Naive thymus-derived CD4-positive, alpha-beta T cell (primary cell): ENCODE measurements at places on chromosomes 2 and 18. TPM values are rescaled to one million over a fixed set of nuclear protein-coding genes. Genes with fewer than 3 reads are reported as not detected.

GRCh38 chr2:207885010-207885409, 115.3 kb upstream of the FZD5 start:
- H3K27ac ChIP-seq = no peak overlapping the region
- H3K36me3 ChIP-seq = no peaks in the 10 kb centered on the region
- no peaks in the 10 kb centered on the region for H3K27me3 ChIP-seq

DNA sequence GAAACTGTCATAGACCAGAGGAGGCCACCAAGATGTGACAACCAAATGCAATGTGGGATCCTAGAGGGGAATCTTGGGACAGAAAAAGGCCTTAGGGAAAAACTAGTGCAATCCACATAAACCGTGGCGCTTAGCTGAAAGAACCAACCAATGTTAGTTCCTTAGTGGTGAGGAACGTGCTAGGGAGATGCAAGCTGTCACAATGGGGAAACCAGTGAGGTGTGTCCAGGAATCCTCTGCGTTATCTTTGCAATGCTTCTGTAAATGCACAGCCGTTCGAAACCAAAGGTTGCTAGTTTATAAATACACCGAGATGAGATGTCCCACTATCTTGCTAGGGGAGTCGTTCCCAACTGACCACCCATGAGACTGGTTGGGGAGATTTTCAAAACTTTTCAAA, 157.0 kb upstream of the ID2 start:
- no peak for DNase-seq
- H3K36me3 ChIP-seq = no peaks in the 10 kb centered on the region
- H3K27ac ChIP-seq = no peak overlapping the region
- H3K4me1 ChIP-seq = peaks cover 8% of the 10 kb centered on the region
- no peaks in the 10 kb centered on the region for H3K27me3 ChIP-seq
- H3K4me3 ChIP-seq = no peak overlapping the region

DNA sequence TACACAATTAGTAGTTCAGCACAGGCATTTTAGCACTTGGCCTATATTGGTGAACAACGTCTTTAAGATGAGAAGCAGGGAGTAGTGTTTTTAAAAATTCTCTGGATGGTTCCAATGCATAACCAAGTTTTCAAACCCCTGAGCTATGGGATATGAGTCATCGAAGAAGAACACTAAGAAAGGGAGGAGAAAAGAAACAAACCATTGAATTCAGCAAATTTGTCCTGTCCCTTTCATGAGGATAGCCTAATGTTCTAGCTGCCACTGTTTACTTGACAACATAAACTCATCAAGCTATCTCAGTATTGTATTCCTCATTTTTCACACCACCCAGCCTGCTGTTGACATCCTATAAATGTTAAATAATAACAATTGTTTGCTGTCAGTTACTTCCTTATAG, 158.0 kb downstream of the BARD1 start:
- H3K27ac ChIP-seq = no peak overlapping the region
- no peak for DNase-seq
- no peaks in the 10 kb centered on the region for H3K4me1 ChIP-seq

DNA sequence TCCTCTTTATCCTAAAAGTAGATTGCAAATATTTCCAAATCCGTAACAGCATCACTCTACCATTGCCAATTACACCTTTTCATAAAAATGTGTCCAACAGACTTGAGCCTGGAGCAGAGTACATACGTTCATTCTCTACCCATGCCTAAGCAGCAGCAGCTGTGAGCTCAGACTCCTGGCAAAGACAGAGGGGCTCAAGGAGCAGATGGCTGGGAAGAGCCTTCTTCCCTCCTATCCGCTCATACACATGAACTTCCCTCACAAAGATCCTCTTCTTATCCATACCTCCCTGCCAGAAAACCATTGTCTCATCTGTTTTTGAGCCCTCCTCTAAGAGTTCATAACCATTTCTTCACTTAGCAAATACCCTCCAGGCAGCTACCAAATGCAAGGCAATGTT, 164.3 kb upstream of the ARL4C start:
- H3K36me3 ChIP-seq = no peaks in the 10 kb centered on the region
- no peak overlapping the region for H3K4me3 ChIP-seq
- no peaks in the 10 kb centered on the region for H3K4me1 ChIP-seq
- no peaks in the 10 kb centered on the region for H3K27me3 ChIP-seq
- no peak for DNase-seq

Gene REG1B
- not detected in 2 replicates for total RNA-seq

GRCh38 chr2:204948822-204949221, 403.5 kb downstream of the PARD3B start:
- peaks cover 47% of the 10 kb centered on the region for H3K4me1 ChIP-seq
- no peak overlapping the region for H3K4me3 ChIP-seq
- no peaks in the 10 kb centered on the region for H3K36me3 ChIP-seq
- H3K27ac ChIP-seq = peak overlapping the region; percentile 9
- DNase-seq = peak; percentile 13

Gene MAL
- total RNA-seq = 176 TPM

Gene TPO
- total RNA-seq = not detected

- no peak for DNase-seq
- no peaks in the 10 kb centered on the region for H3K27me3 ChIP-seq
- H3K36me3 ChIP-seq = no peaks in the 10 kb centered on the region
These were observed 43.7 kb downstream of the FRZB start for GRCh38 chr2:182822733-182823132.

- H3K4me1 ChIP-seq = no peaks in the 10 kb centered on the region
- DNase-seq = peak; percentile 2
- no peaks in the 10 kb centered on the region for H3K27me3 ChIP-seq
- H3K27ac ChIP-seq = no peak overlapping the region
- H3K4me3 ChIP-seq = peak overlapping the region; percentile 27
These were observed 71.1 kb downstream of the ARHGEF33 start for GRCh38 chr2:38960609-38961320.

Gene GKN2
- not detected for total RNA-seq

- peaks cover 4% of the 10 kb centered on the region for H3K36me3 ChIP-seq
- H3K27ac ChIP-seq = no peak overlapping the region
- H3K27me3 ChIP-seq = no peaks in the 10 kb centered on the region
- peaks cover 8% of the 10 kb centered on the region for H3K4me1 ChIP-seq
These were observed 58.3 kb upstream of the NFE2L2 start for GRCh38 chr2:177322801-177323261.

Gene BUB1
- total RNA-seq = 3.0 TPM

Gene APOB
- total RNA-seq = not detected

DNA sequence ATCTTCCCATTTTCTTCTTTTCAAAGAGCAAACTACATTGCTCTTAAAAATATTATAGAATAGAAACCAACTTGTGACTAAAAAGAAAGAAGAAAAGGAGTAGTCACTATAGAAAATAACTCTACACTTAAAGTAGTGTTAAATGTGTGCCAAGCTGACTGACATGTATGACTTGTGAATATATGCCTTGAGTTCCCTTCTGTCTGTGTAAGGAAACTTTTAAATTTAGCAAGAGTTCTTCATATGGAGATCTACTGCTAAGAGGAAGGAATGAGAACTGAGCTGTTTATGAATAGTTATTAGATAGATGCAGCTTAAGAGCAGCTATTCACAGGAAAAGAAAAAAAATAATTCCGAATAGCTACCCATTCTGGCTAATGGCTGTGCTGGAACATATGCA, 1221.7 kb upstream of the ZEB2 start:
- H3K4me1 ChIP-seq = no peaks in the 10 kb centered on the region
- H3K27ac ChIP-seq = no peak overlapping the region
- no peak overlapping the region for H3K4me3 ChIP-seq
- no peak for DNase-seq

Gene RAD51AP2
- not detected for total RNA-seq

DNA sequence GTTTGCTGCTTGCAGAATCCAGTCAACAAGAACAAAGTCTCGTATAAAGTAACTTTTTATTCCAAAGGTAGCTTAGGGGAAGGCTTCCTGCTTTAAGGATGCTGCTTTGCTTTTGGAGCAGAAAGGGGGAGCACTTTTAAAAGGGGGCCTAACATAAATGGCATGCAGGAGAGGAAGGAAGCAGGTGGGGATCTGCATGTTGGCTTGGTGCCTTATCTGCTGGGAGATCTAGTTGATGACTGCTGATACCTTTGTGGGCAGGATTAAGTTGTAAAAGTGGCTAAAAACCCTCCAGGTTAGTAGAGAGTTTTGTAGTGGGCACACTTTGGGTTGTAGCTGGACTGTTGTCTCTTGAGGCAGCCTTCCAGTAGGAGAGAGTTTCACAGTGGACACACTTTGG, 22.5 kb downstream of the UBR3 start:
- peaks cover 8% of the 10 kb centered on the region for H3K4me1 ChIP-seq
- DNase-seq = no peak
- H3K36me3 ChIP-seq = no peaks in the 10 kb centered on the region
- no peak overlapping the region for H3K4me3 ChIP-seq

DNA sequence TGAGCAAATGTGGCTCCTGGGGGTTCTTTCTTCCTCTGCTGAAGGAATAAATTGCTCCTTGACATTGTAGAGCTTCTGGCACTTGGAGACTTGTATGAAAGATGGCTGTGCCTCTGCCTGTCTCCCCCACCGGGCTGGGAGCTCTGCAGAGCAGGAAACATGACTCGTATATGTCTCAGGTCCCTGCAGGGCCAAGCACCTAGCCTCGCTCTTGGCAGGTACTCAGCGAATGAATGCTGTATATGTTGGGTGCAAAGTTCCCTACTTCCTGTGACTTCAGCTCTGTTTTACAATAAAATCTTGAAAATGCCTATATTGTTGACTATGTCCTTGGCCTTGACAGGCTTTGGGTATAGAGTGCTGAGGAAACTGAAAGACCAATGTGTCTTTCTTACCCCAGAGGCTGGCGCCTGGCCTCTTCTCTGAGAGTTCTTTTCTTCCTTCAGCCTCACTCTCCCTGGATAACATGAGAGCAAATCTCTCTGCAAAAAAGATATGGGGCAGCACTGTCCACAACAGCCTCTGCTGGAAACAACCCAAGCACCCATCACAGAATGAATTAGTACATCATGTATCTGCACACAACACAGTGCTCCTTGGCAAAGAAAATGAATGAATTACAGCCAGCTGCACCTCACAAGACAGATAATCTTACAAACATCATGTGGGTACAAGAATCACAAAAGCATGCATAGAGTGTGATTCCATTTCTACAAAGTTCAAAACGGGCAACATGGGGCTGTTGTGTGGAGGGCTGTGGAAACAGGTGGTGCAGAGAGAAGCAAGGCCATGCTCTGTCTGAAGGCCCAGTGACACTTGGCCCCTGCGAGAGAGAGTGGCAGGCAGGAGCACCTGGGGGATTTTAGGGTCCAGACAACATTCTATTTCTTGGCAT, 6.6 kb downstream of the IL1RN start:
- no peaks in the 10 kb centered on the region for H3K36me3 ChIP-seq
- no peak overlapping the region for H3K4me3 ChIP-seq
- DNase-seq = no peak

GRCh38 chr18:77544792-77545191, 295.1 kb downstream of the GALR1 start:
- DNase-seq = no peak
- no peaks in the 10 kb centered on the region for H3K27me3 ChIP-seq
- no peak overlapping the region for H3K27ac ChIP-seq
- H3K36me3 ChIP-seq = no peaks in the 10 kb centered on the region

- H3K4me1 ChIP-seq = no peaks in the 10 kb centered on the region
- no peak for DNase-seq
- no peak overlapping the region for H3K27ac ChIP-seq
- H3K27me3 ChIP-seq = no peaks in the 10 kb centered on the region
- no peak overlapping the region for H3K4me3 ChIP-seq
These were observed 397.6 kb downstream of the ZNF521 start for GRCh38 chr18:24954341-24954740.

Gene NEUROD1
- not detected for total RNA-seq

Gene SPATA3
- not detected for total RNA-seq

DNA sequence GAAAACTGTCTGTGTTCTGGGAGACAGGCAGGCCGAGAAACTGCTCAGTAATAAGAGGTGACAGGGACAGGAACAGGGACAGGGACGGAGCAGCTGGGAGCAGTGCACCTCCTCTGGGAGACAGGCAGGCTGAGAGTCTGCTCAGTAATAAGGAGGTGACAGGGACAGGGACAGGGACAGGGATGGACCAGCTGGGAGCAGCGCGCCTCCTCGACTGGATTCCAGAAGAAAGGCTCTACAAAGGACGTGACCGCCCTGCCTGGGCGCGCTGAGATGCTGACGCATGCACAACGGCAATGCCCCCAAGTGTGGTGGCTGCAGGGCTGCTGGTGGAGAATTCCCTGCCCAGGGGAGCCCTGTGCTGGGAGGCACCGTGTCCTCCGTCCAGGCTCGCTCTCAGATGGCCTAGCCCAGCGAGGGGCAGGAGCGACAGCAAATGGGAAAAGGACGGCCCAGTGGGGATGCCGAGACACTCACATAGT, 44.2 kb upstream of the PXDN start:
- H3K4me1 ChIP-seq = no peaks in the 10 kb centered on the region
- no peaks in the 10 kb centered on the region for H3K36me3 ChIP-seq
- DNase-seq = no peak
- H3K27me3 ChIP-seq = no peaks in the 10 kb centered on the region

Gene STK39
- total RNA-seq = 16.9 TPM

Gene PSTPIP2
- total RNA-seq = 11.1 TPM

Gene GAL3ST2
- total RNA-seq = 0.37 TPM

- H3K36me3 ChIP-seq = no peaks in the 10 kb centered on the region
- H3K4me1 ChIP-seq = no peaks in the 10 kb centered on the region
- H3K27ac ChIP-seq = no peak overlapping the region
- H3K27me3 ChIP-seq = no peaks in the 10 kb centered on the region
These were observed 6.8 kb upstream of the TPO start for GRCh38 chr2:1406434-1406833.

Gene ILKAP
- 126 TPM for total RNA-seq

DNA sequence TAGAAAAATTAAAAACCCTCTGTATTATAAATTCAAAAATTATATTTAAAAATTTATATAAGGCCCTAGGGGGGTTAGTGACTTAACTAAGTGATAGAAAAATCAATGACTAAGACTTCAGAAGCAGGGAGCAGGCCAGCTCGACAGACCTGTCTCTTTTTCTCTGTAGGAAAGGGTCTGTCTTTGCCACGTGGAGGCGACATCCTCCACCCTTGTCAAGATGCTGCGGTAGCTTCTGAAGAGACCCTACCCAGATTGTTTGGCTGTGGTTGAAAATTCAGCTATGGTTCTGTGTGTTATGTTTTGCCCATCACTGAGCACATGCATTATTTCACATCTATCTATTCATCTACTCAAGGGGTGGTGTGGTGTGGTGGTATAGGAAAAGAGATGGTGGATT, 8.2 kb upstream of the SLC4A3 start:
- no peaks in the 10 kb centered on the region for H3K36me3 ChIP-seq
- H3K27me3 ChIP-seq = no peaks in the 10 kb centered on the region
- H3K27ac ChIP-seq = no peak overlapping the region
- no peak for DNase-seq
- H3K4me1 ChIP-seq = no peaks in the 10 kb centered on the region

Gene DYSF
- total RNA-seq = 0.22 and 0.43 TPM in 2 replicates

GRCh38 chr2:603427-603826, 73.8 kb downstream of the TMEM18 start:
- no peaks in the 10 kb centered on the region for H3K4me1 ChIP-seq
- no peak overlapping the region for H3K4me3 ChIP-seq
- H3K36me3 ChIP-seq = no peaks in the 10 kb centered on the region
- H3K27me3 ChIP-seq = no peaks in the 10 kb centered on the region
